ENCODE measurements at places on chromosomes 5 and 9.

GRCh38 chr9:90900130-90900529 is 98.5 kb downstream of the SYK start:
- DNase-seq = no peak
- no peak overlapping the region for H3K27ac ChIP-seq
- H3K36me3 ChIP-seq = peaks cover 70% of the 10 kb centered on the region

GRCh38 chr9:23321049-23321448 is 505.0 kb downstream of the ELAVL2 start:
- no peaks in the 10 kb centered on the region for H3K36me3 ChIP-seq
- no peak for DNase-seq
- H3K27ac ChIP-seq = no peak overlapping the region

GRCh38 chr5:180007582-180007981 is 64.0 kb downstream of the RNF130 start:
- no peak overlapping the region for H3K4me3 ChIP-seq
- H3K4me1 ChIP-seq = peaks cover 20% of the 10 kb centered on the region
- no peaks in the 10 kb centered on the region for H3K27me3 ChIP-seq
- H3K36me3 ChIP-seq = peaks cover 70% of the 10 kb centered on the region
- H3K27ac ChIP-seq = peak overlapping the region; percentile 72

GRCh38 chr9:96567203-96567700 is 52.4 kb downstream of the CDC14B start:
- peaks cover 35% of the 10 kb centered on the region for H3K27me3 ChIP-seq
- H3K36me3 ChIP-seq = no peaks in the 10 kb centered on the region
- peak overlapping the region; percentile 48 for H3K4me3 ChIP-seq
- DNase-seq = no peak
- peaks cover 13% of the 10 kb centered on the region for H3K4me1 ChIP-seq

- peaks cover 60% of the 10 kb centered on the region for H3K27me3 ChIP-seq
- DNase-seq = no peak
- no peaks in the 10 kb centered on the region for H3K36me3 ChIP-seq
Observed at GRCh38 chr5:80037366-80037765, 2.2 kb downstream of the THBS4 start.

- DNase-seq = no peak
- no peak overlapping the region for H3K27ac ChIP-seq
- H3K36me3 ChIP-seq = no peaks in the 10 kb centered on the region
Observed at GRCh38 chr9:20551835-20552234, 70.5 kb downstream of the MLLT3 start.

- no peaks in the 10 kb centered on the region for H3K27me3 ChIP-seq
- peak; percentile 70 for DNase-seq
Observed at GRCh38 chr5:126814721-126815404, 37.9 kb downstream of the LMNB1 start.

- no peak for DNase-seq
- no peaks in the 10 kb centered on the region for H3K36me3 ChIP-seq
- H3K27me3 ChIP-seq = no peaks in the 10 kb centered on the region
- H3K27ac ChIP-seq = no peak overlapping the region
- H3K4me1 ChIP-seq = peaks cover 24% of the 10 kb centered on the region
- no peak overlapping the region for H3K4me3 ChIP-seq
Observed at GRCh38 chr5:96331681-96332361, 101.2 kb downstream of the PCSK1 start.

DNA sequence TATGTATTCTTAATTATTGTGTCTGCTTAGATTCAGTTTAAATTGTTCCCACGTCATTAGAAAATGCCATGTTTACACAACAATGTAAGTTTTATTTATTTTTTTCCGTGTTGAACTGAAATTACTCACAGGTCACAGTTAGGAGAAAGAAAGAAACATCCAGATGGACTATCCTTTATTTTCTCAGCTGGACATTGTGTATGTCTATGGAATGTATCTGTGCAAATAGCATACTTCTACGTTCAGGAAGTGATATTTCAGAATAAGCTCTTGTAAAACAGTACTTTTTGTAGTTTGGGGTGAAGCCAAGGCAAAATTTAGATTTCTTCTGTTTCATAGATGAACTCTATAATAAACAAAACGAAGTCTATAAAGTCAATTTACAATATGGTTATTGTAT is 249.0 kb upstream of the ZNF608 start:
- H3K36me3 ChIP-seq = no peaks in the 10 kb centered on the region
- no peaks in the 10 kb centered on the region for H3K27me3 ChIP-seq
- H3K27ac ChIP-seq = no peak overlapping the region
- H3K4me1 ChIP-seq = no peaks in the 10 kb centered on the region
- no peak for DNase-seq
- no peak overlapping the region for H3K4me3 ChIP-seq

- no peak for DNase-seq
- peaks cover 22% of the 10 kb centered on the region for H3K4me1 ChIP-seq
- no peaks in the 10 kb centered on the region for H3K36me3 ChIP-seq
- H3K4me3 ChIP-seq = peak overlapping the region; percentile 21
Observed at GRCh38 chr5:74251141-74252035, 389.1 kb downstream of the ENC1 start.

- H3K27me3 ChIP-seq = peaks cover 89% of the 10 kb centered on the region
- no peak for DNase-seq
- H3K27ac ChIP-seq = no peak overlapping the region
- H3K4me3 ChIP-seq = peak overlapping the region; percentile 60
- peaks cover 9% of the 10 kb centered on the region for H3K4me1 ChIP-seq
Observed at GRCh38 chr9:14315875-14316601, 2.1 kb upstream of the NFIB start.

GRCh38 chr5:117204404-117204803 is 629.8 kb upstream of the SEMA6A start:
- no peak for DNase-seq
- H3K27ac ChIP-seq = no peak overlapping the region
- H3K36me3 ChIP-seq = no peaks in the 10 kb centered on the region

GRCh38 chr5:122965111-122965510 is 71.4 kb downstream of the PPIC start:
- DNase-seq = no peak
- no peak overlapping the region for H3K27ac ChIP-seq
- H3K27me3 ChIP-seq = no peaks in the 10 kb centered on the region
- no peaks in the 10 kb centered on the region for H3K4me1 ChIP-seq
- H3K4me3 ChIP-seq = no peak overlapping the region
- no peaks in the 10 kb centered on the region for H3K36me3 ChIP-seq

- no peak overlapping the region for H3K4me3 ChIP-seq
- H3K4me1 ChIP-seq = peaks cover 85% of the 10 kb centered on the region
- no peaks in the 10 kb centered on the region for H3K27me3 ChIP-seq
- H3K27ac ChIP-seq = peak overlapping the region; percentile 97
Observed at GRCh38 chr9:136620441-136621018, 42.2 kb upstream of the EGFL7 start.

- H3K4me3 ChIP-seq = no peak overlapping the region
- no peaks in the 10 kb centered on the region for H3K27me3 ChIP-seq
- no peak overlapping the region for H3K27ac ChIP-seq
- H3K36me3 ChIP-seq = no peaks in the 10 kb centered on the region
Observed at GRCh38 chr5:91114658-91115057, 268.5 kb downstream of the ARRDC3 start.

DNA sequence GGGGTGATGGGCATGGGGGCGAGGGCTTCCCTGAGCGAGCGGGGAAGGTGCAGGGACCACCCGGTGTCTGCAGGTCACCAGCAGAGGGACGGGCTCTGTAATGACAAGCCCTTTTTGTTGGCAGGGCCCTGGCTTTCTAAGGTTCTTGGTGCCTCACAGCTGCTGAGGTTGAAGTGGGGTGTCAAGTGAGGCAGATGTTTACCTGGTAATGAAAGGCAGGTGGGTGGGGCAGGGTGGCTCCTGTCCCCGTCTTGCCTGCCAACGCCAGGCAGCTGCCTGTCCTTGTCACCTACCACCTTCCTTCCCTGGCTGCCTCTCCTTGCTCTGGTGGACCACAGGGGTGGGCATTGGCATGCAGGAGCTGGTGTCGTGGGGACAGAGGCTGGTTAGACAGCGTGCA is 41.0 kb upstream of the SEMA4D start:
- H3K36me3 ChIP-seq = no peaks in the 10 kb centered on the region
- no peak overlapping the region for H3K4me3 ChIP-seq
- no peak overlapping the region for H3K27ac ChIP-seq
- H3K4me1 ChIP-seq = peaks cover 27% of the 10 kb centered on the region

DNA sequence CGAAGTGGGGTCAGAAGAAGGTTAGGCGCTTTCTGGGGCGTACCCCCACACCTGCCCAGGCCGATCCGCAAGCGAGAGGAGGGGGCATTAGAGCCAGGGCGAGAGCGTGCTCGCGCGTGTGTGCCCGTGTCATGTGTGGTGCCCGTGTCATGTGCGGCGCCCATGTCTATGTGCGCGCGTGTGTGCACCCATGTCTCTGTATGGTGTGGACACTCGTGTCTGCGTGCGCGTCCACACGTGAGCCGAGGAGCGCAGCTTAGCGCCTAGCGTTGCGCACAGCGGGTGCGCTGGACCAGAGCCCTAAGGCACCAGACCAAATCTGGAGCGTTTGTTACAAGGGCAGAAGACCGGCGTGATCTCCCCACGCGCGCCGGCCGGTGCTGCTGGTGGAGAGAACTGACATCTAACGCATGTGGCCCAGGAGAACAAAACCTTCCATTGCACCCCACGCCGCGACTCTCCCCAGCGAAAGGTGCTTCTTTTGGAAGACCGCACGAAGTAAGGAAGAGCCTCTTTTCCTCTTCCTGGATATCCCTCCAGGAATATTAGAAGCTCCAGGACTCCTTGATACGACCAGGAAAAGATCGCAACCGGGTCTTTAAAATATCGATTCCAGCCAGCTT is 644 bp downstream of the NIM1K start:
- DNase-seq = peak; percentile 46
- H3K4me3 ChIP-seq = peak overlapping the region; percentile 21
- H3K36me3 ChIP-seq = no peaks in the 10 kb centered on the region
- peaks cover 25% of the 10 kb centered on the region for H3K27me3 ChIP-seq

- no peak within 1 kb of the TSS for H3K27ac ChIP-seq
- H3K36me3 ChIP-seq = no peaks in the 10 kb centered on the region
- peaks cover 29% of the 10 kb centered on the region for H3K4me1 ChIP-seq
- DNase-seq = no peak
- H3K27me3 ChIP-seq = peaks cover 47% of the 10 kb centered on the region
Observed at GRCh38 chr5:160312134-160312959, at the start of gene CCNJL. TSS of gene CCNJL (minus strand) at chr5:160312564. CDS start at chr5:160311923, 641 bp downstream.

GRCh38 chr9:128206484-128206883 is 3.3 kb downstream of the DNM1 start:
- H3K27me3 ChIP-seq = no peaks in the 10 kb centered on the region
- H3K27ac ChIP-seq = no peak overlapping the region
- no peak overlapping the region for H3K4me3 ChIP-seq

DNA sequence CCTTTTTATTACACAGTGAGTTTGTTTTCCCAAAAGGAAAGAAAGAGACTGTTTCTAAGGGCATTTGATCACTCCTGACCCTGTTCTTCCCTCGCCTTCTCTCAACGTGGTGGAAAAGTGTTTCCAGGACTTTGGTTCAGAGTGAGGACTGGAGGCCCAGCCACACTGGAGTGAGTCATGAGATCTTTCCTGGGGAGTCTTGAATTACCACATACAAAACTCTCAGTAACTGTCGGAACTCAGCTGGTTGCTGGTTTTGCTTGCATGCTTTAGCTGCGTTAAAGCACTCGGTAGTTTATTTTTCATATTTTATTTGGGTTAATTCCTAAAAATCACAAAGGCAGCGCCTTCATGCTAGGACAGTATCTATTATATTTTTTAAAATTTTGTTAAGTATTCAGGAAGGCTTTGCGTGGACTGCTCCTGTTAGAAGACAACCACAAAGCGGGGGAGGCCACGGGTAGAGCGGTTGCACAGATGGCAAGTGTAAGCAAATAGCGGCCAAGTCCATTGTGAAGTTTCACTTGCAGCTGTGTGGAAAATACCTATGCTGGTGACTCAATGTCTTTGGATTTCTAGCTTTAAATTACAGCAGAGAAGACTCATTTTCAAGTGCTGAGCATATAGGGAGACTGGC is 77.7 kb downstream of the ARSB start:
- H3K27me3 ChIP-seq = no peaks in the 10 kb centered on the region
- no peak overlapping the region for H3K4me3 ChIP-seq
- DNase-seq = peak; percentile 76
- peak overlapping the region; percentile 4 for H3K27ac ChIP-seq

- H3K4me1 ChIP-seq = no peaks in the 10 kb centered on the region
- no peaks in the 10 kb centered on the region for H3K36me3 ChIP-seq
- H3K27ac ChIP-seq = no peak overlapping the region
- DNase-seq = no peak
- no peaks in the 10 kb centered on the region for H3K27me3 ChIP-seq
Observed at GRCh38 chr5:105554568-105555169, 1992.1 kb upstream of the NUDT12 start.

DNA sequence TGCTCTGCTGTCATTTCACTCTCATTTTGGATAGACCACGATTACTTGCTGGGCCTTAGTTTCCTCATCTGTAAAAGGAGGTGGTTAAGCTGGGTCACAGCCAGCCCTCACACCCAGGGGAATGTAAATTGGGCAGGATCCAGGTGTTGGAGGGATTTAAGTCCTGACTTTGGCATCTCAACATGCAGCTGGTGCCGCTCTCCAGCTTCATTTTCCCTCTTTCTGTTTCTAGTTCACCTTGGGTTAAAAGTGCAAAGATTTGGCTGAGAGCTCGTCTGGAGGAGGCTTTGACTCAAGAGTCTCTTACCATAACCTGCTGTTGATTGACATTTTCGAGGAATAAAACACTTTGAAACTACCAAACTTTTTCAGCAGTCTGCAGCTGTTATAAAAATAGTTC is 144.3 kb upstream of the DHFR start:
- DNase-seq = no peak
- no peaks in the 10 kb centered on the region for H3K27me3 ChIP-seq
- no peaks in the 10 kb centered on the region for H3K4me1 ChIP-seq
- peaks cover 35% of the 10 kb centered on the region for H3K36me3 ChIP-seq

DNA sequence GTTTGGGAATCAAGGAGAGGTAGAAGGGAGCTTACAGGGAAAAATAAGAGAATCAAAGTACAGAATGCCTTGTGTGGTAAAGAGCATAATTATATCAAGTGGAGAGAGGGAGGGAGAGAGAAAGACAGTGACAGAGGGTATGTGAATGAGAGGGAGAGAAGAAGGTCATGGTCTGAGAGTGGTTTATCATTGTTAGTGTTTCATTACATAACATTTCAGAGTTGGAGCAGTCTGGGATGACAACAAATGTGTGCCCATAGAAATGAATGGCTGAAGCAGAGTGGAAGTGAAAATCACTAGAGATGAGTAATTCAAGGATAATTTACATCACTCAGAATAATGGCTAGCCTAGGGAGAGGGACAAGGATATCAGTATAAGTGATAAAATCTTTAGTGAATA is 799.2 kb downstream of the TLE1 start:
- H3K27me3 ChIP-seq = no peaks in the 10 kb centered on the region
- no peak overlapping the region for H3K27ac ChIP-seq
- no peak for DNase-seq

DNA sequence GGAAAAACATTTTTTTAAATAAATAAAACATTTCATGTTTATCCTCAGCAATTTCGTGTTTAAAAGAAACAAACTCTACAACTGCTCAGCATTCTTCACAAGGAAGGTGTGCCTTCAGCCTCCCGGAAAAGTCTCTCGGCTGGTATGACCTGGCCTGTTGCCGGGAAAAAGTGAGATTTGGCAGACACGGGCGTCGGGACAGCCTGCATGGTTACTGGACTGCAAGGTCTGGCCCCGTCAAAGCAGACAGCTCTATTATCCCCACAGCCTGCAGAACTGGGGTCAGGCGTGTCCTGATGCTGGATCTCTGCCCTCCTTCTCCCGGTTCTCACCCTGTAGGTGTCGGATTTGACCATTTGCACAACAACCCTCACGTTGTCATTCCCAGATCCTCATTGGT is 120.3 kb upstream of the SPATA31C2 start:
- H3K4me1 ChIP-seq = peaks cover 10% of the 10 kb centered on the region
- no peak for DNase-seq
- H3K27ac ChIP-seq = no peak overlapping the region
- H3K4me3 ChIP-seq = no peak overlapping the region
- no peaks in the 10 kb centered on the region for H3K27me3 ChIP-seq
